Caudate nucleus (tissue), 63 donors: ENCODE measurements at places on chromosomes 2 and 18.

DNA sequence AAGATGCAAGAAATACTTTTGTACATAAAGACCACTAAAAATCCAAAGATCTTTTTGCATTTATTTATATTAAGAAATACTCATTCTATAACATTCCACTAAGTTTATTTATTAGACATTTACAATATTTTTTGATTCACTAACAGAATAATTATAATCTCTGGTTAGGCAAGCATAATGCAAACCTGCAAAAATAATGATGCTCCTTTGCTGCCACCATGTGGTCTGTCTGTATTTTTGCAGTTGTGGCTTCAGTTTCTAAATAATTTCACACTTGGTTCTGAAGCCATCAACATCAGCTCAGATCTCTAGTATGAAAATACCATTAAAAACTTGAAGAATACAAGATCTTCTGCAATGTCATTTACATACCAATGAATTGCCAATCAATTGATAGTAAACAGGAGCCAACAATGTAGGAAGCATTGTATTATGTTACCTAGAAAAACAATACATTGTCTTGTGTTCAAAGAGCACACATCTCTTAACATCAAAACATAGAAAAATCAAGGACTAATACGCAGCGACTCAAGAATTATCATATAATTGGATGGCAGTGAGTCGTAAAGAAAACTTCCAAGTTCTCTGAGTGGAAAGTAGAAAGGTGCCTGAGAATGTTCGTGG, 28.8 kb upstream of the WDR75 start:
- no peak for DNase-seq

DNA sequence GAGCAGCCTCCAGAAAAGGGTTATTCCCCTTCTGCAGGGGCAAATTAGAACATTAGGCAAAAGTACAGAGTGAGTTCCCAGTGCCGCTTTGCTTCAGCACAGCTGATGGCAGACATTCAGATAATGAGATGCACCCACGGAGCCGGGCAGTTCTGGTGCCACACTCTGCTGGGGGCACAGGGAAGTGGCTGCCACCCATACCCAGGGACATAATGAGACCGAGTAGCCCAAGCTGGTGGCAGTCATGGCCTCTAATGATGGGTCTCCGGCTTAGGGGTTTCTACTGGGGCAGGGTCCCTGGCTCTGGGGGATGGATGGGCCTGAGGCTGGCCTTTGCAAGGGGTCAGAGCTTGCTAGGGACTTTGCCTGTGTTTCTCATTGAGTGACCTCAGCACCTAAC, 26.2 kb downstream of the GLI2 start:
- no peak for DNase-seq

DNA sequence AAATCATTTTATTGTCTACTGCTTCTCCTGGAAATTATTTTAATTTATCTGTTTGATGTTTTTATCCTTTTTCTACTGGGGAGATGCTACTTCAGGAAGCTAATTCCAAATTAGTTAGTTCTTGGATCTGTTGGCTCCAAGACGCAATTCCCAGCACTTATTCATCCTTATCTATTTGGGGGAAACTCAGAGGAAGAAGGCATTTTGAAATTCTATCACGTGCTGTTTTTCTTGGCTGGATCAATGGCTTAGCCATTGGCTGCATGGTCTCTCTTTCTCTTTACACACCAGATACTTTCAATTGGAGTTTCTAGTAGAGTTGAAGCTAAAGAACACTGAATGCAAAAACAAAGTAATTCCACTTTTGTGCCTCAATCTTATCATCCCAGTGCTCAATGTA, 98.3 kb downstream of the RAPGEF4 start:
- DNase-seq: no peak

GRCh38 chr2:15040429-15041084, 408.0 kb downstream of the LRATD1 start:
- no peak for DNase-seq

GRCh38 chr2:241546771-241547498, 11.6 kb upstream of the BOK start:
- no peak for DNase-seq

GRCh38 chr2:54636415-54637139, 86.9 kb upstream of the EML6 start:
- DNase-seq: no peak

DNA sequence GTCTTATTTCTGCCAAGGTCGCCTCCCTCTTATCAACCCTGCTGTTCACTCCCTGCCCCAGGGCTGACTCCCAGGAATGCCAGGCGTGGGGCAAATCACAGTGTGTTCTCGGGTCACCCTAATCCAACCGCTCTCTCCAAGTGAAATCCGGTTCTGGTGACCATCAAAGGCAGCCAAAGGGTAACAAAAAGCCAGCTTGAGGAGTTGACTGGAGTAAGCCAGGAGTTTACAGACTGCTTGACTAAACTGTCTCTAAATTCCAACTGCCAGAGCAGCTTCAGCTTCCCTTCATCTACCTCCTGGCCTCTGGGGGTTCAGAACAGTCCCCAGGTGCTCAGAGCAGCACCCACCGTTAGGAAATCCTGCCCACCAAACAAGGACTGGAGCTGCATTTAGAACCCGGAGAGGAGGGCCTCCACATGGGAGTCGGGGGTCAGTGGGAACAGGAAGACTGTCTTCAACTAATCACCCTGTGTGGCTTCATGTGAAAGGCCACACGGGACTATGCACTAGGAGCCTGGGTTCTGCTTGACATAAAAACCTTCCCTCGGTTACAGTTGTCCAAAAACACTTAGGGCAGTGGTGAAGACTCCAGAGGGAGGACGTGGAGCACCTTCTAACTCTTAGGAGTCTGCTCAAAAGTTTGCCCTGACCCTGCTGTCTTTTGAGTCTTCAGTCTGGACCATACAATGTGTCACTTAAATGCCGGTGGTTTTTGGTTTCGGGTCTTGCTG, 24.2 kb upstream of the MCFD2 start:
- DNase-seq: no peak

DNA sequence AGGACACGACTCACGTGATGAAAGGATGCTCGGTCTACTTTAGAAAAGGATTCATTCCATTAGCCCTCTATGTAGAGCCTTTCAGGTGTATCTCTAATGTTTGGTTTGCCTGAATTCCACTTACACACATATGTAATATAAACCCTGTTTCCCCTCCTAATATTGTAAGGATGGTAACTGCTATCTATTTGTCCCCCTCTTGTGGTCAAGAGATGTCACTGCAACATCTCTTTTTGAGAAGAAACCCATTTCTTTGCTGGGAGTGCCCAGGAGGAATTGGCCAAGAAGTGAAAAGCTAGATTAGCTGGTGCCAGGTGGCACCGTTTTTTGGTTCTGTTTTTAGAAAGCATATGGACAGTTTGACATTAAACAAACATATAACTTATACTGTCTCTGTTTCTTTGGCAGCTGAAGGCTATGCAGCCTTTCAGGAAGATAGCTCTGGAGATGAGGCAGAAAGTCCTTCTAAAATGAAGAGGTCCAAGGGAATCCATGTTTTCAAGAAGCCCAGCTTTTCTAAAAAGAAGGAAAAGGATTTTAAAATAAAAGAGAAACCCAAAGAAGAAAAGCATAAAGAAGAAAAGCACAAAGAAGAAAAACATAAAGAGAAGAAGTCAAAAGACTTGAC, 41.2 kb downstream of the RALBP1 start:
- DNase-seq: no peak

DNA sequence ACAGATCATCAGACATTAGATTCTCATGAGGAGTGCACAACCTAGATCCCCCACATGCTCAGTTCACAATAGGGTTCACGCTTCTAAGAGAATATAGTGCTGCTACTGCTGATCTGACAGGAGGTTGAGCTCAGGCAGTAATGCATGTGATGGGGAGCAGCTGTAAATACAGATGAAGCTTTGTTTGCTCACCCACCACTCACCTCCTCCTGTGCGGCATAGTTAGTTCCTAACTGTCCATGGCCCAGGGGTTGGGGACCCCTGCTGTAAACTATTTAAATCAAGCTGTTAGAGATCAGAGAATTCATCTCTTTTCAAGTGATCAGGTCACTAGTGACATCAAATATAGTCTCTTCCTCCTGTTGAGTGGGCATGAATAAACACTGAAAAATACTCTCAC, 88.8 kb upstream of the ACVR2A start:
- DNase-seq: no peak

DNA sequence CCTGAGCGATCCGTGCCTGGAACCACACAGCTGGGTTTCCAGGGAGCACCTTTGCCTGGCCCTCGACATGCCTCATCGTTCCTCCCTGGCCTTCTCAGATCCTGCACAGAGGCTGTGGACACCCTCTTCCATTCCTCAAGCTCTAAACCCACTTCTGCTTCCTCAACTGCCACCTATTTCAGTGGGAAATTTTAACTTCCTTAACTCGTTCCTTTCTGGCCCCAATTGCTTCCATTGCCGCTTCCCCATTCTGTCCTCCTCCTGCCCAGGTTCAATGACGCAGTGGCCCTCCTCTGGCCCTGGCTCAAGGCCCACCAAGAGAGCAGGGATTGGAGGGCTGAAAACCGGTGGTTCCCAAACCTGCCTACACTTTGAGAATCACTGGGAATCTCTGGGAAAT, 4.8 kb upstream of the B3GNT7 start:
- DNase-seq: no peak

GRCh38 chr2:198315791-198316630, 511.6 kb downstream of the PLCL1 start:
- DNase-seq: no peak

DNA sequence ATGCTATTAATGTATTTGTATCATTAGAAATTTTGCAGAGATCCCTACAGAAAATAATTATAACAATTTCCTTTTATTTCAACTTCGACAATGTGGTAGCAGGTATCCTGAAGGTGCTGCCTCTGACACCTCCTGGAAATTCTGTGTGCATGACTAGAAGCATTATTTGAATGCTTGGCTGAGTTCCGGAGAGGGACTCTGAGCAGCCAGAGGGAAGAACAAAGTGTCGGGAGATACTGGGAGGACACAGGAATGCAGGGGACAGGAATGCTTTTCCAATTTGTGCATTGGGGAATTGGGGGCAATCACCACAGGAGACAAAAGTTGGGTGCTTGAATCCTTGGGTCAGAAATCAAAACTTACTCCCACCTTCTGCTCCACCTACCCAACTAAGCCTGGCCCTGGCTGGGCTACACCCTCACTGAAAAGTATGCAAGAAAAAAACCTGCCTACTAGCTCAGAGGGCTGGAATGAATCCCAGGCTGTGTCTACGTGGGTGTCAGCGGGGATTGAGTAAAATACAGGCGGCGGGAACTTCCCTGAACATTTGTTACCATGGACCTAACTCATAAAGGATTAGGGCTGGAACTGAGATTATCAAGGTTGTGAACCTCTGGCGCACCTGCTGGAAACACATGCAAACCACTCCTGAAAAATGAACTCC, 299.3 kb downstream of the SOX11 start:
- no peak for DNase-seq

- DNase-seq: no peak
Observed at GRCh38 chr2:166841152-166841551, 47.1 kb upstream of the XIRP2 start.

- no peak for DNase-seq
Observed at GRCh38 chr2:68653034-68653433, 9.7 kb downstream of the PROKR1 start.

- DNase-seq: no peak
Observed at GRCh38 chr18:48126240-48126639, 195.8 kb upstream of the SMAD2 start.

DNA sequence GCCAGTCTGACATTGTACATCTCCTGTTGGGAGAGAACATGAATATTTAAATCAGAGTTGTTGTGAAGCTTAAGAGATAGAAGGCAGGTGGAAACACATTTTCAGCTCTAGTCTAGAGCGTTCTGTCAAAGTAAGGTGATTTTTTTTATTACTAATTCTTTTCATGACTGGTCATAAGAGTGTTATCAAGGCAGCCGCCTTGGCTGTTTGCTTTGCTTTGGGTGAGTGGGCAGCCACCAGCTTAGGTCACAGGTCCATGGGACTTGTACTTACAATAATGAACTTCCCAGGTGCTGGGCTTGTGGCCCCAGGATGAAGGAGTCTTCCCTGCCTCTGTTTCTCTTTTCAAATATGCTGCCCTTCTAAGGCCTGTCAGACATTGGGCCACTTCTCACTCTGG, 256.3 kb downstream of the SRBD1 start:
- DNase-seq: no peak

GRCh38 chr2:75090770-75091515, 108.4 kb downstream of the TACR1 start:
- DNase-seq: no peak

- no peak for DNase-seq
Observed at GRCh38 chr2:69083235-69083748, 70.3 kb downstream of the ANTXR1 start.

DNA sequence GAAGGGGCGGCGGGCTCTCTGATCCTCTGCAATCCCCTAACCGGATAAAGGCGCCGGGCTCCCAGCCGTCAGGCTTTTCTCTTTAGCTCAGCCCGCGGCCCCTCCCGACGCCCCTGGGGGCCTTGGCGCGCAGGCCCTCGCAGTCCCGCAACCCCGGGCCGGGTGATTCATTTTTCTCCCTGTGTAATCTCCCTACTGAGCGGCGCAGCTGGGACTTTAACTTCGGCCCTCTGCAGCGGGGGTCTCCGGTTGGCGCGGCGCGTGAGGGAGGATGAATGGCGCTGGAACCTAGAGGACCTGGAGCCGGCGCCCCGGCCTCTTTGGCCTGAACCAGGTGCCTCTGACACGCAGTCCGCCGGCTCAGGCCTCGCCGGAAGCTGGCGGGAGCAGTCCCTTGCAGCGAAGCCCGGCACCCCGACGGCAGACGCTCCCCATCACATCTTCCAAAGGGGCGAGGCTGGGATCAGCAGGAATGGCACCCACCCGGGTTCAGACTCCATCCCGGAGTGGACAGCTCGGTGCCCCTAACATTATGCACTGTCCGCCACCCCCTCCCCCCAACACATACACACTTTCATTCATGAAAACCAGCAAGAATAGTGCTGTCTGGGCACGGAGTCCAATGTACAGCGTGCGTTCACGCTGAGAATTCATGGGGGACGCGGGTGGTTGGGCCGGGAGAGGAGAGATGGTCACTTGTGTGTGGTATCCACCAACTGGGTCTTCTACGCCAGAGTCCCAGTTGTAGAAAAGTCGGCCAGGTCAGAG, 1.2 kb downstream of the CNGA3 start:
- no peak for DNase-seq

GRCh38 chr2:71693286-71694270, 240.2 kb downstream of the DYSF start:
- DNase-seq: no peak

DNA sequence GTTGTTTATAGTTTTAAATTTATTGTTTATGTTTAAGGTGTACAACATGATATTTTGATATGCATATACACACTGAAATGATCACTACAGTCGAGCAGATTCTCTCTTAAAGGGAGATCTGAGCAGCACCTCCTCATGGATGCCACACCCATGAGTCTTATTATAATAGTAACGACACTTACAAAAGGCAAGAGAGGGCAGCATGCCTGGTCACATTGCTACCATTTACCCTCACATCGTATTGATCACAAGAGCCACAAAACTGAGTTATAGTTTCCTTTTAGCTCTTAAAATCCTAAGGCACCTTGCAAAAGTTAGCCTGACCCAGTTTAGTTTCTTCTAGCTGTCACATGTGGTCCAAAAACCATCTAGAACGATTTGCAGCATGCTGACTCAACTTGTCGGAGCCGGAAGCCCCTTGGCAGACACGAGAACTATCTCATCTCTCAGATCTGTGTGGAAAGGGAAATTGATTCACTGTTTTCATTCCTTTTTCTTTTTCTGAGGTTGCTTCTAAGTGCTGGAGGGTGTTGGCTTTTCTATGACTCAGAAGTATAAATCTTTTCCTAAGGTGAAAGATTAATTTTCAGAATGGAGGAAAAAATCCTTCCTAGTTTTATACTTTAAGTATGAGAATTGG, 85.3 kb downstream of the CDC42EP3 start:
- no peak for DNase-seq
